GM12865 (cell line): ENCODE measurements at places on chromosomes 3 and 15.
A peak's percentile ranks its signal among the peaks of the same experiment; 100 is the strongest.

- DNase-seq, result peak; percentile 61
Measured at GRCh38 chr15:67064607-67065530, 533 bp upstream of the SMAD3 start.

DNA sequence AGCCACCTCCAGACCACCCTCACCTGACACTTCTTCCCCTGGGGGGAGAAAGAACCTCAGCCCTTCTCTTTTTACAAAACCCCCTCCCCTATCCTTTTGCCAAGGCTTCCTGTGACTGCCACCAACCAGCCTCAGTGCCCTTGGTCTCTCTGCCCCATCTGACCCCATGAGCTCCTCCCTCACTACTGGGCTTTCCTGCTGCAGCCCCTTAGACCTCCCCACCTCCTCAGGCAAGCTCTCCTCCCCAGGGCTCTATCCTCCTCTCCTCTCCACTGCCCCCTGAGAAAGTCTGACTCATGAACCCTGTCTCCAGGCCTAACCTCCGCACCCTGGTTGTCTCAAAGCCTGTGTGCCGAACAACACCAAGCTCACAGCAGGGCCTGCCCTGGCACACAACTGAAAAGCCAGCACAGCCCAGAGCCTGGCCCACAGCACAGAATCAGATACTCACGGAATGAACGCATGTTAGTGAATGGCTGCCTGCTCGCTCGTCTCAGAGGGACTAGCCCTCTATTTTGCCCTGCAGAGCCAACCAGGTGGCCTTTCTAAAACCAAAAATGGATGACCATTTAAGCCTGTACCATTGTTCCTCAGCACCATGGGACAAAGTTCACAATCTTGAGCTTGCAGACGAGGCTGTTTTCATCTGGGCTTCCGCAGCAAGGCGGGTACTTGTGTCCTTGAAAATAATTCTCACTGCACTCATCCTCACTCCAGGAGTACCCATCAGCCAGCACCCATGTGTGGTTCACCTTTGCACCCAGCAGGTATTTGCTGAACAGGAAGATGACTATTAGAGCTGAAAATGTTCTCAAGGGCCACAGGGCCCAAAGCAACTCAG lies 1.7 kb downstream of the CHDH start:
- DNase-seq, result peak; percentile 17

DNA sequence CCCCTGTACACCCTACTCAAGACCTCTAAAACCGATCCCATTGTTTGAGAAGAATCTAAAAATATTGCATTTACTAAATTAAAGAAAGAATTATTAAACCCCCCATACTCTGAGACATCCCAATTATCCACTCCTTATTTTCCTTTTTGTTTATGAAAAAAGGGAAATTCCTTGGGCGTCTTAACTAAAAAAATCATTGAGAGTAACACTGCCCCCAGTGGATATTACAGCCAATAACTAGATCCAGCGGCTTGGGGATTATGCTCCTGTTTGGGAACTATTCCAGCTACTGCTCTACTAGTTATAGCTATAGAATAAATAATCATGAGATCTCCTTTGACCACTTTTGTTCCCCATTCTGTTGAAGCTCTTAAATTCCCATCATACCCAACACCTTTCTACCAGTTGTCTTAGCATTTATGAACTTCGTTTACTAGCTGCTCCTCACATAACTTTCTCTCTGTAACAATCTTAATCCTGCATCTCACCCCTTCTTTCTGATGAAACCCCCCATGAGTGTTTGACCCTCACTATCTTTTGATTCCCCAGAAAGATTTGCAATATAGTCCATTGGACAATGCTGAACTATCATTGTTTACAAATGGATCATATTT lies 12.7 kb upstream of the CFAP91 start:
- DNase-seq, result no peak

GRCh38 chr3:37096975-37097374 lies 77.4 kb downstream of the LRRFIP2 start:
- no peak for DNase-seq

DNA sequence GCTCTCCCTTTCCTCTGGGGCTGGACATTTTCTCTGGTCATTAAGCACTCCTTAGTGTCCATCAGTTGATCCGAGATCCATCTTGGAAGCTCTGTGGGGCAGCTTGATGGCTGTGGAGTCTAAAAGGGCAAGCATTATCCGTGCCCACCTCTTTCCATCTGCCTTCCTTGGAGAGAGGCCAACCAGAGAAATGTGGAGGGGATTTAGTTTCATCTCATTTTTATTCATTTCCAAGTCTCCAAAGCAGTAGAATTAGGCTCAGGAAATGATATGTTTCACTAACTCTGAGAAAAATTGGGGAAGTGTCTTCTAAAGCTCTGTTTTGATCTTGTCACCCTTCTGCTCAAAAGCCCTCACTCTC lies 95.9 kb upstream of the KLHL25 start:
- no peak for DNase-seq
